Stimulated activated naive CD4-positive, alpha-beta T cell treated with Interleukin-2 at 50 U/mL for 16 hours (primary cell): ENCODE measurements at places on chromosomes 4 and X.

GRCh38 chr4:122156819-122157218, 4.7 kb downstream of the BLTP1 start:
- no peak for DNase-seq

- no peak for DNase-seq
Observed at GRCh38 chr4:48254381-48255071, 15.1 kb downstream of the TEC start.

GRCh38 chr4:142557239-142557801, 288.8 kb downstream of the INPP4B start:
- no peak for DNase-seq

GRCh38 chr4:173883821-173884220, 353.8 kb upstream of the HAND2 start:
- no peak for DNase-seq

- no peak for DNase-seq
Observed at GRCh38 chrX:74525116-74525515, 89.3 kb downstream of the RLIM start.

- no peak for DNase-seq
Observed at GRCh38 chr4:85102606-85103005, 136.1 kb upstream of the WDFY3 start.

DNA sequence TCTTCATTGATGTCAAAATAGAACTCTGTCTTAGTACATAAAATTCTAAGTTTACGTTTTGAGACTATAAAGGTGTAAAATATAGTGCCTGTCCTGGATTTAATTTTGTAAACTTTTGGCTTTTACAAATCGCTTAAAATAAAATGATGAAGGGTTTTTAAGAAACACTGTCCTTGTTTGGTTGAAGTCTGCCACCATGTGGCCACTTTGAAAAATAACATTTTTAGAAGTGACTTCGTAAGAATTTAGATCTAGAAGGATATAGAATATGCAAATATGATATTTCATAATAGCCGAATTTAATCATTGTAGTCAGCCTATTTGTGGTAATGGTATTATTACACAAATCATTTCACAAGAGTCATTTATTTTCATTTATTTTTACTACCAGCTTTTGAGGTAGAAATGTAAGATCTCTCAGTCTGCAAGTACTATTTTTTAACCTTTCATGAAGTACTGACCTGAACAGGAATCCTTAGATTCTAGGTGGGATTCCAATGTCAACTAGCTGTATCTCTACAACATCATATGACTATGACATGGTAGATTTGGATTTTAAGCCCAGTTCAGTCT, 31.0 kb upstream of the FAT4 start:
- DNase-seq = no peak

- DNase-seq = no peak
Observed at GRCh38 chr4:142940425-142941330, 94.6 kb upstream of the INPP4B start.

DNA sequence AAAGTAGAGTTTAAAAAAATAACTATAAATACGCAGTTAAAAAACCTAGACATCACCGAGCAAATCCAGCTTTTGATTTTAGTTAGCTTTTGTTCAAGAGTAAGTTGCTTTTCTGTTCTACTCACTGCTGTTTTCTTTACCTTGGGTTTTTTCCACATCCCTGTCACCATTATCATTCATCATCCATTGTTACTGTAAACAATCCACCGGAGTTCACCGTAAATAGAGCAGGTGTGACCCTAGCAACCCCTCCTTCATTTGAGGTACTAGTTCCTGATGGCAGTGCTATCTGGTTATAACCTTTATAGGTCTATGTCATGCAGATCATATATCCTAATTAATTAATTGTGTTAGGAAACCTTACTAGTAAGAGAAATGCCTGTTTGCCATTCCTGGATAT, 43.0 kb upstream of the TEX13D start:
- no peak for DNase-seq

DNA sequence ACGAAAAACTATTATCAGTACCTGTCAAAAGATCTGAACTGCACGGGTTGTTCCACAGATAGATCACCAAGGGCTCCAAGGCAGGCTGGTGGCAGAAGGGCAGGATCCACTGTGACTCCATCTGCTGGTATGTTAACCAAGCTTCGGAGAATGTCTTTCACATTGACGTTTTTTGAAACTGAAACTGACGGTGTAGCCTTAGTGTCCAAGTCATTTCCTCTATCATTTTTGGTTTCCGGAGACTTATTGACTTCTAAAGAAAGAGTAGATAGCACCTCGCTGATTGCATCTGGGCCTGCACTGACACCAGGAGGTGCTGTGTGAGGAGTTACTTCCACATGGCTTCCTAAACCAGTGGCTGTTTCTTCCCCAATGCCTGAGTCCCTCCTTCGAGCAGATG, 186.9 kb downstream of the LRBA start:
- DNase-seq = peak; percentile 48

- no peak for DNase-seq
Observed at GRCh38 chrX:18927558-18927957, 56.4 kb downstream of the PHKA2 start.

- no peak for DNase-seq
Observed at GRCh38 chrX:120463241-120463640, 5.9 kb downstream of the LAMP2 start.

- DNase-seq = no peak
Observed at GRCh38 chr4:89064848-89065247, 7.9 kb upstream of the FAM13A start.

- no peak for DNase-seq
Observed at GRCh38 chr4:125501090-125501489, 186.3 kb downstream of the FAT4 start.

DNA sequence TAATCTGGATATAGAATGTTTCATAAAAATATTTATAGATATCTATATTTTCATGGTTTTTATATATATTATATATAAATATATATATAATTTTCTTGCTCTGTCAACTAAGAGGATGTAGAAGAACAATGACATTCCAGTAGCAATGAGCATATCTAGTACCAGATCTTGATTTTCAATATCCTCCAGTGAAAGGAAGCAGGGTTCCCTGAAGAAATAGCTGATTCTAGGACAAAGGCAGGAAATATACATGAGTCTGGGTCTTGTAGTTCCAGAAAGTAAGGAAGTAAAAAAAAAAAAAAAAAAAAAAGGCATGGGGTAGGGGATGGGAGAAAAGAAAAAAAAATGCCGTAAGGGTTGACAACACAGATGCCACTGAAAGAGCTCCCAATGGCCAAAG, 241.4 kb downstream of the RASL11B start:
- DNase-seq = no peak

DNA sequence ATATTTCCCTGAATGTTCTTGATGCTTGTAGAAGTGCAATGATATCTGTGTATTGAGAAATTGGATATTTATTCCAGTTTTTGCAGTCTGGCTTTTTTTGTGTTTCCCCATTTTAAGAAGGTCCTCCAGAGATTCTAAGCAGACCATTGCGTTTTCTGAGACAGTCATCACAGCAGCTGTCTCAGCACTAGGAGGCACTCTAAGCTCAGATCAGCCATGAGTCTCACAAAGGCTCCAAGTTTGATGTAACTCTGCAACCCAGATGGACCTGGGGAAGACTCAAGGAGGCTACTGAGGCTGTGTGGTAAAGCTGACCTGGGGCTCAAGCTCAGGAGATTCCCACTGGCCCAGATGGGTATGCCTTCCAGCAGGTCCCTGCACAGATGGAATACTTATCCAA, 89.3 kb upstream of the CYLC1 start:
- DNase-seq = no peak

- DNase-seq = no peak
Observed at GRCh38 chrX:72687396-72687795, 26.7 kb downstream of the PHKA1 start.

GRCh38 chr4:42398171-42398870, 1.0 kb downstream of the SHISA3 start:
- DNase-seq = no peak

GRCh38 chr4:131063878-131064277, 1967.9 kb downstream of the C4orf33 start:
- DNase-seq = no peak

- peak; percentile 81 for DNase-seq
Observed at GRCh38 chr4:139083956-139084803, 68.6 kb downstream of the NOCT start.

DNA sequence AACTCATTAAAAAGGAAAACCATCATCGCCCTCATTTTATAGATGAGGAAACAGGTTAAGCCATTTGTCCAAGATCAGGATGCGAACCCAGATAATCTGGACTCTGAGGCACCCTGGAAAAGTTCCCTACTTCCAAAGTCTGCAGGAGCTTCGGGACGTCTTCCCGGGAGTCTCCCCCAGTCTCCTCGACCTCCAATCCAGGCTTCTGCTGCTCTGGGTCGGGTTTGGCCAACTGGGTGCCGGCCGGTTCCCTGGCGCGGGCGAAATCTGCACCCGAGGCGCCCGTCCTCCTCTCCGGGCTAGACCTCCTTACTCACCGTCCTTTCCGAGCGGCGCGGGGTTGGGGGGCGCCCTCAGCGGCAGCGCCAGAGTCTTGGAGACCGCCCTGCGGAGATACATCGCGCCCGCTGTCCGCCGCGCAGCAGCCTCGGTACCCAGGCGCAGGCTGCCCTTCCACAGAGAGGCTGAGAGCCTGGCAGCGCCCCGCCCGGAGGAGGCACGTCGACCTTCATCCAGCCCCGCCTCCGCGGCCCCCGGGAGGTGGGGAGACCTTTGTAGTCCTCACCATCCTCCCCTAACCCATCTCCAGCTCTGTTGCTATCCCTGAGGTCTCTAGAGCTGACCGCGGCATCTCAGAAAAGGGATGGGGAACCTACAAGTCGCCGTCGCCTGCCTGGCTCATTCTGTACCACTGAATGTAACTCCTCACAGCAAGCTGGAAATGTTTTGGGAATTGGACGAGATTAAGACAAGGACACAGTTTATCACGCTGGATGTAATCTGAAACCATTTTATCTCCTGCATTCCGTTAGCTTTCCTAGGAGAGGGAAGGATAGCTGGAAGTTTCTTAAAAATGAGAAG, at the start of gene MGARP:
Gene MGARP, minus strand, starts transcription at position 466 of the 861 bp plus-strand sequence. Its CDS starts 67 bp downstream, at position 399.
- DNase-seq = peak; percentile 7
